Stimulated activated CD8-positive, alpha-beta memory T cell treated with anti-CD3 and anti-CD28 coated beads, Interleukin-7, amount 100 ng/mL, for 1 hour (primary cell): ENCODE measurements at places on chromosomes 13 and 19.

GRCh38 chr19:56138069-56138468, 3.0 kb upstream of the ZNF444 start:
- DNase-seq: no peak

GRCh38 chr19:29851769-29852521, 40.2 kb downstream of the CCNE1 start:
- DNase-seq: no peak

- no peak for DNase-seq
Observed at GRCh38 chr13:72221276-72221962, 354.4 kb upstream of the DACH1 start.

DNA sequence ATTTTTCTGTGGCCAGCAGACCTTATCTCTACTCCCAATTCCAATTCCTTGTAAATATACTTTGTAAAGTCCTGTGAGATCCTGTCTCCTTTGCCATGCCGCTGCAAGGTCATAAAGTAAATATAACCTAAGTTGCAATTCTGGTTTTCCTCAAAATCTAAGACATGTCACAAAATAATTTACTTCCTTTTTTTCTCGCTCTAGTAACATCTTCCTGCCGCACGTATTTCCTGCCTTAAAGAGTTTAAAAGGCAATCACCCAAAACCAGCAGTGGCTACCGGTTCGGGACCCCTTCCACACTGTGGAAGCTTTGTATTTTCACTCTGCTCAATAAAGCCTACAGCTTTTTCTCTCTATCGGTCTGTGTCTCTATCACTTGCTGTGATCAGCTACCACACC, 832.0 kb upstream of the SLITRK5 start:
- DNase-seq: no peak

GRCh38 chr19:8615024-8615423, 4.5 kb upstream of the ADAMTS10 start:
- DNase-seq: no peak

DNA sequence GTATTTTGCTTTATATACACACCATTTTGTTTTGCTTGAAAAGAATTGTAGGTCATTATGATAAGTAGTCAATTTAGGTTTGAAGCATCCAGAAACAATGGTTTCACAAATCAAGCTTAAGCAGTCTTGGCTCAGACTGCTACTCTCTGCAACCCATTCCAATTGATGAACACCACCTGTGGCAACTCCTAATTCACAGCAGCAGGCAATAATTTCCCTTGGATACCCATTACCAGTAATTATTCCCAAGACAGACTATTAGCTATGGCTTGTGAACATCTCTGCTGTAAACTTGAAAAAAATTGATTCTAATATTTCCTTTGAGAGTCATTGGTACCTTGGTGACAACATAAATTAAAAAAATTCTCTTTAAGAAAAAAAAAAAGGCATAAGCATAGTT, 299.3 kb upstream of the SLITRK6 start:
- no peak for DNase-seq

GRCh38 chr13:111915104-111915551, 151.8 kb upstream of the SOX1 start:
- no peak for DNase-seq

- DNase-seq: no peak
Observed at GRCh38 chr13:109665240-109665639, 121.1 kb downstream of the IRS2 start.

GRCh38 chr13:76754414-76754813, 131.8 kb downstream of the KCTD12 start:
- DNase-seq: no peak

DNA sequence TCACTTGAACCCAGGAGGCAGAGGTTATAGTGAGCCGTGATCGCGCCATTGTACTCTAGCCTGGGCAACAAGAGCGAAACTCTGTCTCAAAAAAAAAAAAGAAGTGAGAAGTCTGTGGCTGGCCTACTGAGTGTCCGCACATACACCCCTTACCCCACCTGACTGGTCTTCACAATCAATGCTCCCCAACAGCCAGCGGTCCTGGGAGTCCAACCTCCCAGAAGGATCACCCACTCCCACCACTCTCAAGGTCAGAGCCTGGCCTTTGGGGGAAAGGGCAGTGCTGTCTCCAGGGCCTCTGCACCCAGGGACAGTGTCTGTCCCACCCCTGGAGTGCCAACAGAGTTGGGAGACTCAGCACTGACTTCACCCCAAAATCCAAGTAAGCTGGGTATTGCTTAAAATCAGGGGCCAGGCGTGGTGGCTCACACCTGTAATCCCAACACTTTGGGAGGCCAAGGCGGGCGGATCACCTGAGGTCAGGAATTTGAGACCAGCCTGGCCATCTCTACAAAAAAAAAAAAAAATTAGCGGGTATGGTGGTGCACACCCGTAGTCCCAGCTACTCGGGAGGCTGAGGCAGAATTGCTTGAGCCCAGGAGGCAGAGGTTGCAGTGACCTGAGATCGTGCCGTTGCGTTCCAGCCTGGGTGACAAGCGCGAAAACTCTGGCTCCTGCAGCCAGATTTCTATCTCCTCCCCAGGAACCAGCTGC, 2.3 kb upstream of the CD320 start:
- DNase-seq: no peak

GRCh38 chr13:103178986-103179943, 113.0 kb upstream of the SLC10A2 start:
- no peak for DNase-seq

DNA sequence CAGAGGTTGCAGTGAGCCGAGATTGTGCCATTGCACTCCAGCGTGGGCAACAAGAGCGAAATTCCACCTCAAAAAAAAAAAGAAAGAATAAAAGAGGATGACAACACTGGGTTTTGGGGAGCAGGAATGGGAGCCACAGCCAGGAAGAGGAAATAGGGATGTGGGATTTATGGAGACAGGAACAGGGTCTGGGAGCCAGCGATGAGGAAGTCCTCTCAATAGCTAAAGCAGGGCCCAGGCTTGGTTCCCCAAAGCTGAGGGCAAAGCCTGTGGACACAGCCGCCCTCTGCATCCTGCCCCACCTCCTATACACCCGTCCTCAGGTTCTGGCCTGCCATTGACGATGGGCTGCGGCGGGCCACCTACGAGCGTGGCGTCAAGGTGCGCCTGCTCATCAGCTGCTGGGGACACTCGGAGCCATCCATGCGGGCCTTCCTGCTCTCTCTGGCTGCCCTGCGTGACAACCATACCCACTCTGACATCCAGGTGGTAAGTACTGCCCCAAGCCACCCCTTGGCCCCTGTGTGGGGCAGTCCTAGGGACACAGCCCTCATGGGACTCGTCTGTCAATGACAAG, 13.6 kb downstream of the HIPK4 start:
- no peak for DNase-seq

GRCh38 chr13:46861959-46862358, 34.9 kb downstream of the HTR2A start:
- DNase-seq: no peak

GRCh38 chr13:113907635-113908617, 44.0 kb upstream of the GAS6 start:
- no peak for DNase-seq

GRCh38 chr13:20065516-20065915, 95.3 kb downstream of the GJA3 start:
- no peak for DNase-seq
